ENCODE measurements at places on chromosomes 3 and 15.

DNA sequence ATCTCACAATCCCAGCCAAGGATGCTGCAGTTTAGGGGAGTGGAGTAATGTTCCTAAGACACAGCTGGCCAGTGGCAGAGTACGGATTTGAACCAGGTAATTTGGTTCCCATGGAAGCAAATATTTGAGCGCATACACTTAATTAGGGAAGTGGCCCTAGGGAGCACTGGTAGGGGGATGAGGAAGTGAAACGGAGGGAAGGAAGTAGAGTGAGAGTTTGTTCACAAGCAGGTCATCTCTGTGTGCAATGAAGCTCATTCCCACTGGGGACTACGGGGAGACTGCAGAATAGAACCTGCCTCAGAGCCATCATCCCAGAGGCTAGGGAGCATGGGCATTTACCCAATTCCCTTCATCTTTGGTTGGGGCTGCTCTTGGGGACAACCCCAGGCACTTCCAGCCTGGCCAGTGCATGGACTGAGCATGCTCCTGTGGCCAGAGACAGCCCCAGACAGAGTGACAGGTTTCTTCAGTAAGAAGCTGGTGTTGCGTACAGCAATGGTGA lies 317.2 kb upstream of the PROK2 start:
- peak; percentile 42 for DNase-seq

- no peak for DNase-seq
These were observed 204.9 kb downstream of the CADPS start for GRCh38 chr3:62670351-62670750.

DNA sequence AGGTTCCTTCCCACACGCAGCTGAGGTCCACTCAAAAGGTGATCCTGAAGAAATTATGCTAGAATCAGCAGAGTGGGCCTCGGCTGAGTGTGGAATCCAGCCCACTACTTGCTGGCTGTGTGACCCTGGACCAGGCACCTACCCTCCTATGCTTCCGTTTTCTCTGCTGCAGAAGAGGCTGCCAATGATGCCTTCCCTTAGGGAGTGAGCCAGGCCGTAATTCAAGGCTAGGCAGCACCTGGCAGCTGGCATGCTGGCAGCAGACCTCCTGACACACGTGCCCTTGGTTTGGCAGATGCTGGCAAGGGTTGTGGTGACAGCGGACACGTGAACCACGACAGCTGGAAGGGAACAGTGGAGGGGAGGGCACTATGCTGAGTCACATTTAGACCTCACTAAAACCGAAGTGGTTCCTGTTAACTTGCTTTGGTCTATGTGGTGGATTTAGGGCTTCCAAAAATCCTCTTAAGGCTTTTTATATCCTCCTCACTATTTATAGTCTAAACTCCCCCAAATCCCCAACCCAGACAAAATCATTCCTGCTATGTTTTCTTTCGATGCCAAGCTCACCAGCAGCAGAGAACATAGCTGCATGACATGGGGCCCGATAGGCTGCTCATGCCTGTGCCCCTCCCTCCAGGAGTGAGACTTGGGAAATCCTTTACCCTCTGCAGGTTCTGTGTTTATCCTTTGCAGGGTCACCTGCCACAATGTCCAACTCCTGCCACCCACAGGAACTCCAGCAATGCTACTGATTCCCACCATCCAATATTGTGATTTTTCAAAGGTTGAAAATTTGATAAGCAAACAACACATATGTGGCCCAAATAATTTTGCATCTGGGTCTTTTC lies 10.6 kb upstream of the PCSK6 start:
- DNase-seq, result peak; percentile 85

- peak; percentile 36 for DNase-seq
These were observed 286.5 kb downstream of the SQOR start for GRCh38 chr15:45921376-45921775.

- no peak for DNase-seq
These were observed 34.5 kb downstream of the VPS8 start for GRCh38 chr3:184846496-184846895.

GRCh38 chr3:175518459-175518858 lies 659.3 kb downstream of the NAALADL2 start:
- no peak for DNase-seq

DNA sequence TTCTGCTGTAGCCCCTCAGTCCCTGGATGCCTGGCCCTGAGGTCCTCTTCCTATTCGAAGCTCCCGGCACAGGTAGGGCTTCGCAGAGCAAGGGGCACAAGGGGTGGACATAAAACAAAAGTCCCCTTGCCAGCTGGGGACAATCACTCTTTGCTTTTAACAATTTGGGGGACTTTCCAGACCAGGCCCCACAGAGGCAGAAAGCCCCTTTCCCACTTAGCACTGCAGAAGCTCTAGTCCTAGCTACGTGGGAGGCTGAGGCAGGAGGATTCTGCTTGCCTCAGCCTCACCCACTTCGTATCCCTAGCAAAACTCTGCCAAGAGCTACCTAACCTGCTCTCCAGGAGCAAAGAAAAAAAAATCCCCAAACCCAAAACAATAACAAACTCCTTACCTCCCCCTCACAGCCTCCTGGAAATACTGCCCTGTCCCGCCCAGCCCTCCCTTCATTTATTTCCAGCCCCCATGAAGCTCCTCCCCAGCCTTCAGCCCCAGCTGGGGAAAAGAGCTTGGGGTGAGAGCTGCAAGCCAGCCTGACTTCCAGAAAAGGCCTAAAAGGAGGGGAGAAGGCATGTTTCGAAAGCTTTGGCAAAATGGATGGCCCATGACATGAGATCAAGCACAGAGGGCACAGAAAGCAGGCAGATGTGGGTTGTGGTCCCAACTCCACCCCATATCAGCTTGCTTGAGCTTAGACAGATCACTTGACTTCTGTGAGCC lies at the start of gene CIDEC:
TSS of gene CIDEC (minus strand) at position 424 of the 720 bp plus-strand sequence. CDS start 1,767 bp downstream, outside the sequence.
- DNase-seq, result no peak

- no peak for DNase-seq
These were observed 7.4 kb downstream of the STARD9 start for GRCh38 chr15:42582569-42583375.

- DNase-seq, result no peak
These were observed 5.6 kb downstream of the TP53BP1 start for GRCh38 chr15:43487271-43487895.

DNA sequence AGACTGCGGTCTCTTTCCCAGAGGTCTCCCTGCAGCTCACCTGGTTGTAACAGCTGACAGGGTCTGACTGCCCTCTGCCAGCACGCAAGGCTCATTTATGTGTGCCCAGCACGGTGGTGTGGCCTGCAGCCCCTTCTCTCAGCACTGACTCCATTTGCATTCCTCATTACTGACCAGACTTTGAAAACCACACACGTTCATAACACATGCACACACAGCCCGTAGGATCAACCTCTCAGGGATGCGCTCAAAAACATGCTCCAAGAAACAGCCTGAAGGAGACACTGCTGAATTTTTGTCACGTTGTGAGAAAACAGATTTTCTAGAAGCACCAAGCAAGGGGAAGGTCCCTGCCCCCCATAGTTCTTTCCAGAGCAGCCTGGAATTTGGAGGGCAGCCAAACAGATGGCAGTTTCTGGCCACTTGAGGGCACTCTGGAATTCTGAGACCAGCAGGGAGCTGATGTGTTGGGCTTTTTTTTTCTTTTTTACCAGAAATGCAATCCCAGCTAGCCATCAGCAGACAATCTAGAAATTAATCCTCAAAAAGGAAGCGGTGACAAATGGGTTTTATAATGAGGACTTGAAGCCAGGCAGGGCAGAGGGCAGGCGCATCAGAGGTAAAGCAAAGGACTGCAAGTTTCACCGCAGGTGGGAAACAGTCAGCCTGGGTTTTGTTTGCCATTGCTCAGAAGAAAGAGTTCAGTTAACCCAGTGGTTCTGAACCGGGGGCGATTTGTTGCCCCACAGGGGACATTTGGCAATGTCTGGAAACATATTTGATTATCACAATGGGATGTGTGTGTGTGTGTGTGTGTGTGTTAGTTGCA lies 170.5 kb upstream of the PROK2 start:
- peak; percentile 88 for DNase-seq

- DNase-seq, result no peak
These were observed 96.7 kb downstream of the ATP10A start for GRCh38 chr15:25766417-25766816.

- DNase-seq, result no peak
These were observed 172.2 kb downstream of the LPP start for GRCh38 chr3:188326111-188326510.

- no peak for DNase-seq
These were observed 1202.3 kb downstream of the NSUN3 start for GRCh38 chr3:95265129-95265528.

DNA sequence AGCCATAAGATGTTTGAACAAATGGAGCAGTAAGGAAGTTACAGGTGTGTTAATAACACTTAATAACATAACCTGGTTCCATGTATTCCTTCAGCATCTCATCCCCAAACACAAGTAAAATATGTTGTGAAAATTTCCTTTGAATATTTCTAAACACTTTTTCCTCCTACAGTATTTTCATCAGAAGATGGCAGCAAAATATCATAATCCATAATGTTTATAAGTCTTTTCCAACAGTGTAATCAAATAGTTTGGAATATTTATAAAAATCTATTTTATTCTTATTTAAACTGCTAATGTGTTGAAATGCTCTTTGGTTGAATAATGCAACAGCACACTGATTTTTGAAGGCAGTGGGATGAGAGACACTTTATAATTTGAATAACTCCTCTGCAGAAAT lies 1020.5 kb downstream of the OTOL1 start:
- no peak for DNase-seq

- DNase-seq, result no peak
These were observed 490.9 kb downstream of the OCA2 start for GRCh38 chr15:27608248-27608647.

DNA sequence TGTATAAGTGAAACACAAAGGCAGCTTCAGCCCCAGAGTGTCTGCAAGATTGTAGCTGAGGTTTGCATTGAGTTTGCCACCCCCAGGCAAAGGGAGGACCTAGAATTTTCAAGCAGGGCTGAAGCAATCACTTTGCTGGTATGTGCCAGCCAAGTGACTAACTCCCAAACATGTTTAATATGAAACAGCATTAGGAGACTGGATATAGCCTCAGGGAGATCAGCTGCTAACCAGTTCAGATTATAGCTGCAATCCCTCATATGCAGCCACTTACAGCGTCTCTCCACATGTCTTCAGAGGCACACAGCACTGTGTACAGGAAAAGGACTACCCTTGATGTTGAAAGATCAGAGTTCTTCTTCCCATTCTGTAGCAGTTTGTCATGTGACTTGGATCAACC lies 38.4 kb upstream of the PPP2R3A start:
- DNase-seq, result no peak

GRCh38 chr15:91881569-91882297 lies 28.2 kb downstream of the SLCO3A1 start:
- DNase-seq, result no peak

- no peak for DNase-seq
These were observed 30.3 kb upstream of the ZNF385D start for GRCh38 chr3:21781355-21781754.

DNA sequence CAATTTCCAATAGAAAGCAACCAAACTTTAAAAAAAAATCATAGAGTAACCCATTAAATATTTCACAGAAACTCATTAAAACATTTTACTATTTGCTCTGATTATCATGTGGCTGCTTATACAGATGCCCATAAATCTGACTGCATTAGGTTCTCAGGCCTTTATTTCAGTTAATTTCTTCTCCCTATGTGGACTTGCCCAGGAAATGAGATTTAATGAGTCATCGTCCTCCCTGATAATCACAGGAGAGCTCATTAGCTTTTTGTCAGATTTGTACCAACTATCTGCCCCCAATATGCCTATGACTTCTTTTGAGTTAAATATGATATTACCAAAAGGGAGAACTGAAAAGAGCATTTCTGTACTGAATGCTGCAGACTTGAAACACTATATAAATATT lies 168.0 kb downstream of the FOXB1 start:
- DNase-seq, result no peak

All from femur (tissue), 1 donor.